ENCODE measurements at places on chromosomes 2 and 18.

DNA sequence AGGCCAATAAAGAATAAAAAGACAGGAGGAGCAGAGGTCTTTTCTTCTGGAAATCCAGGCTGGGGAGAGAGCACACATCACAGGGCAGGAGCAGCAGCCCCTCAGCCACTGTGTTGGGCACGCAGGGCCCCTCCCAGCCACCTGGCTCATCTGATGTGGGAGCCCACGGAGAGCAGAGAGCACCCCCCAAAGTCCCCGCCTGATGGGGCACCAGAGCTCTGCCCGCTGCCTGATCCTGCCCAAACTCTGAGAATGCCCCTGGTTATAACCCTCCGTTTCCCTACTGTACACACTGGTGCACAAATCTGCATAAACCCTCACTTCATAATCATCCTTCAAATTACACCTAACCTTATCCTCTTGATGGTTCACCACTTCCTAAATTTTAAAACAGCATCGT, 111.3 kb downstream of the HDAC4 start:
- no peak for DNase-seq

- no peak for DNase-seq
These were observed 10.9 kb downstream of the ANKRD23 start for GRCh38 chr2:96832754-96833507.

GRCh38 chr2:12721566-12722446, 5.1 kb downstream of the TRIB2 start:
- DNase-seq, result no peak

GRCh38 chr18:2423761-2424160, 147.5 kb downstream of the METTL4 start:
- no peak for DNase-seq

- DNase-seq, result no peak
These were observed 118.3 kb upstream of the DOK6 start for GRCh38 chr18:69282371-69282770.

GRCh38 chr18:7748251-7749007, 181.3 kb downstream of the PTPRM start:
- no peak for DNase-seq

- no peak for DNase-seq
These were observed 7.5 kb downstream of the GALNT1 start for GRCh38 chr18:35588995-35589394.

GRCh38 chr2:42557306-42557705, 11.1 kb upstream of the MTA3 start:
- no peak for DNase-seq

GRCh38 chr2:128720080-128721022, 401.7 kb upstream of the HS6ST1 start:
- no peak for DNase-seq

GRCh38 chr2:62913311-62913710, 137.3 kb upstream of the OTX1 start:
- no peak for DNase-seq

DNA sequence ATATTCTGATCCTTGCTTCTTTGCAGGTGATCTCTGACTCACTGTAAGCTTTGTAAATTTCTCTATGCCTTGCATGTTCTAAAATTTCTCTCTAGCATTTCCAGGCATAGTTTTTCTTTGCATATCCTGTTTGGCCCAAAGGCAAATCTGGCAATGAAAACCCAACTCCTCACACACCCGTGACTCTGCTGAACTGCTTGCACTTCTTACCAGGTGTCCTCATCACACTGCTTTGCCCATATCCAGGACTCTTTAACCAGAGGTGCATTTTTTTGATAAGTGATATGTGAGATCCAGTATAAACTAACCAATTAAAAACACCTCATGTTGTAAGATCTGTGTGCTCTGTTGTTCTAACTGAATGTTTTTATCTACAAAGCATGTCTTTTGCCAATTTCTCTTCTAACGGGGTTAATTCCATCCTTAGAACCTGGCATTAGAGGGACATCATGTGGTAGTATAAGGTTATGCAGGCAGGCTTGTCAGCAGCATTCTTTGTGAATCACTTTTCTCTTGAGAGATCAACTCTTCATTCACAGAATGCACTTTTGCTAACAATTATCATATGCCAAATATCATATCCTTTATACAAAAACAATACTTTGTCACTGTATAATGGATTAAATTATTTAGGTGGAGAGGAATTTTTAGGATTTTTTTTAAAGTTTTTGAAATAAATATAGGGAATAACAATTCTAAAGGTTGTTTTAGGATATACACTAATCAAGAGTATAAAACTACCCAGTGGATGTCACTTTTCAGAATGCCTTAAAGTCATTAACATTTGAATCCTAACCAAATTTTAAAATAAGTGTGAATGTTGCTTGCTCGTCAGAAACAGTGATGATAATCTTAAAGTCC, 20.8 kb upstream of the TMX3 start:
- DNase-seq, result peak; percentile 72

DNA sequence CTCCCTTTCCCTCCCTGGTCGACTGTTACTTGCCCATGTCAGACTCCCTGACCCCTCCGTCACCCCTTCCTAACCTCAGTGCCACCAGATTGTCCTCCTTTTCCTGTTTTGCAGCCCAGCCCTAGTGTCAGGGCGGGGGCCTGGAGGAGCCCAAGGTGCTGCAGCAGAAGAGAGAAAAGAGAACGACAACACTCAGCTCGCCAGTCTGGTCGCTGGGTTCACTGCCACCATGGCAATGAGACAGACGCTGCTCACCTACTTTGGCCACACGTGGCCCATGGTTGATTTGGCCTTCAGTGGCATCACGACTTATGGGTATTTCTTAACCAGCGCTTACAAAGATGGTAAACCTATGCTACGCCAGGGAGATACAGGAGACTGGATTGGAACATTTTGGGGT, 108.4 kb upstream of the RMDN2 start:
- no peak for DNase-seq

- DNase-seq, result no peak
These were observed 46.6 kb upstream of the TBC1D8 start for GRCh38 chr2:101197814-101198213.

GRCh38 chr2:33588232-33588631, 10.9 kb downstream of the FAM98A start:
- DNase-seq, result peak; percentile 74

- DNase-seq, result no peak
These were observed 28.7 kb upstream of the ZEB2 start for GRCh38 chr2:144548532-144549191.

- DNase-seq, result no peak
These were observed 27.3 kb upstream of the SPOPL start for GRCh38 chr2:138474100-138474825.

DNA sequence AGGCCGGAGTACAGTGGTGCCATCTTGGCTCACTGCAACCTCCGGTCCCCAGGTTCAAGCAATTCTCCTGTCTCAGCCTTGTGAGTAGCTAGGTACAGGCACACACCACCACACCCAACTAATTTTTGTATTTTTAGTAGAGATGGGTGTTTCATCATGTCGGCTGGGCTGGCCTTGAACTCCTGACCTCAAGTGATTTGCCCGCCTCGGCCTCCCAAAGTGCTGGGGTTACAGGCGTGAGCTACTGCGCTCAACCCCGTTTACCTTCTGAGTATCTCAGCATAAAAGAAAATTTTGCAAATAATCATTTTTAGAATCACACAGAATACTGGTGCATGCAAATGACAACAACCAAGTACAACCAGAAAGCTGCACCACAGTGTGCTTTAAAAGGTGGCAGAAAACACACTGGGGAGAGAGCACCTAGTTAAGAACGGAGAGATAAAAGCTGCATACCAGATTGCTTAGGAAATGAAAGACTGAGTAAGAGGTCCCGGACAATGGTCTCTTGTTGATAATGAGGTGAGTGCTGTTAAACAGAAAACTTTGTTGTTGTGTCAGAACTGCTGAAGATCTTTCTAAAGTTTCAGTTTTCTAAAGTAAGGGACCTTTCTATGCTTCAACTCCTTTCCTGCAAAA, 189.6 kb downstream of the ACTR3 start:
- DNase-seq, result no peak

DNA sequence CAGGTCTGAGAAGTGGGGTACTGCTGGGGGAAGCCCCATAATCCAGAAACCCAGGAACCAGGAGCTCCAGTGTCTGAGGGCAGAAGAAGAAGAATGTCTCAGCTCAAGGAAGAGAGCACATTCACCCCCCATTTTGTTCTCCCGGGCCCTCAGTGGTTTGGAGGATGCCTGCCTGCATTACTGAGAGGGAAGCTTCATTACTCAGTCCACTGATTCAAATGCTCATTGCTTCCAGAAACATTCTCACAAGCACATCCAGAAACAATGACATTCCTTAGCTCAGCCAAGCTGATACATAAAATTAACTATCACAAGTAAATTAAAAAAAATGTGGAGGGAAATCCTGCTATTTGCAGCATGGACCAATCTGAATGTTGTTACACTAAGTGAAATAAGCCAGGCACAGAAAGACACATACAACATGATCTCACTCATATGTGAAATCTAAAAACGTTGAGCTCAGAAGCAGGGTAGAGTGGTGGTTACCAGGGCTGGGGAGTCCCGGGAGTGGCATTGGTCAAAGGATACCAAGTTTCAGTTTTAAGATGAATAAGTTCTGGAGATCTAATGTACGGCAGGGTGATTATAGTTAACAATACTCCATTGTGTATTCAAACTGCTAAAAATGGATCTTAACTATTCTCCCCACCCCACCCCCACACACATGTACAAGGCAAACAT, 459.3 kb downstream of the GALR1 start:
- DNase-seq, result no peak

DNA sequence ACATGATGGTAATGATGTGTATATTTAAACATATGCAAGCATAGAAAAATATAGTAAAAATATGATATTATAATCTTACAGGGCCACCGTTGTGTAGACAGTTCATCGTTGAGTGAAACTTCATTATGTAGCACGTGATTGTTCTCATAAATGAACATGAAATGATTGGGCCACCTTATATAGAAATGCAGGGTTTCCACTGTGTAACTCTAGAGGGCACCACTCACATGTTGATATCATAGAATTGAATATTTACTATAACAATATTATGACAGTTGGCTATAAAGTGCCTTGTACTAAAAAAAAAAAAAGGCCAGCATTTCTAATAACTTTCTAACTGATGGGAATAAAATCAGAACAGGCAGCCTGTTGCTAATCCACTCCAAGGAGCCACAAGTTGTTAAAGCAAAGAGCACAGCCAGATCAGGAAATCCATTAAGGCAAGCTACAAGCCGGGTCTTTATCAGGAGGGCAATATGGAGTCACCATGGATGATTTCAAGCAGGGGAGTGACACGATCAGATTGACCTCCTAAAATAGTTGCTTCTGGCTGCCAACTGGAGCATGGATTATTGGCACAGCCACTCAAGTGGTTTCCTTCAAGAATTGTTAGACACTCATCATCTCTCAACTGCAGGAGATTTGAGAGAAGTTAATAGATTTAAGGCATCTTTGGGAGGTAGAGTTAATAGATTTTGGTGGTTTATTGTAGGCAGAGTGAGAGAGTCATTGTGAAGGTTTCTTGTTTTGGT, 16.7 kb downstream of the IL1F10 start:
- no peak for DNase-seq

- DNase-seq, result no peak
These were observed 201.7 kb upstream of the MGAT5 start for GRCh38 chr2:134052173-134052572.

DNA sequence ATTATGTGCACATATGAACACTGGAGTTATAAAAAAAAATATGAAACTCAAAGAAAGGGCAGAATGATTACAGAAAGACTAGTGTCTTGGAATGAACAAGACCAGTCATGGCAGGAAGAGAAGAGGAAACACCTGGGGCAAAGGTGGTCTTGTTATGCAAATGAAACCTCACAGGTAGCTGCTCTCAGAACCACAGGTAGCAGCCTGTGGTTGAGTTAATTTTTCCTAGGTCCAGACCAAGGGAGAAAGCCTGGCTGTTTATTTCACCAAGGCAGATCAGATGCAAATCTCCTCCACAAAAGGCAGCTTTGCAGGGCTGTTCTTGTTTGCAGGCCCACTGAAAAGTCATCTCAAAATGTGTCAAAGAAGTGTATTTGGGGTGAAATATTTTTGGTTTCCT, 785.8 kb downstream of the RNF144A start:
- DNase-seq, result no peak

DNA sequence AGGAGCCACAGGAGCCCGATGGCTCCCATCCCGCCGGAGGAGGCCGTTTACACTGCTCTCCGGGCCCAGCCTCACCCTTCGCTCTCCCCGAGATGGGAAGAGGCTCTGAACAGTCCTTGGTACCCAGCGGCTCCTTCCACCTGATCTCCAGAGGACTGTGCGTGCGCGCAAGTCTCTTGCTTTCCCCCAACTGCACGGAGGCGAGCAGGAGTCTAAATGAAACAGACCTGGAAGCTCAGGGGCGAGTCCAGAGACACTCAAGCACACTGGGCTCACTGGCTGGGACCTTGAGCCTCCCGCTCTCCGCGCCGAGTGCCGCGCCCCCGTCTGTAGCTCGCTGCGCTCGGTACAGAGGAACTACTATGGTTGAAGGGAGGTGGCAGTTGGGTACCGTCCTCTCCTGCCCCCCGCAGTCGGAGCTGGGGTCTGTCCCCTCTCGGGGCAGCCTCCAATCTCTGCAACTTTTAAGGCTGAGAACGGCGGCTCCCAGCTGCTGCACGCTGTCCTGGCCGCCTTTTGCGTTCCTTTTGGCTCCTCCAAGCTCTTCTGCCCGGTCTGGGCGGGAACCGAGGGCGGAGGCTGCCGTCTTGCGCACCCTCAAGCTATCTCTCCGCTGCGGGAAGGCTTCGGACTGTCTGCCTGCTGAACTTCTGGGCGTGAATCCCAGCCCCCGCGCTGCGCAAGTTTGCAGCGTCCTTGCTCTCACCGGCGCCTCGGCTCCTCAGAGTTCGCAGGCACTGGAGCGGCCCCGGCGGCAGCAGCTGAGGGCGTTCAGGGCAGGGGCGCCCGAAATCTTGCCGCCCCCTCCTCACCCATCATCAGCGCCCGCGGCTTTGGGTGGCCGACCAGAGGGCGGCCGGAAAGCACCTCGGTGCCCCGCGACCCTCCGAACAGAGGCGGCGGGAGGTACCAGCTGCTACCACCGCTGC, 491 bp downstream of the ALK start:
- DNase-seq, result no peak

GRCh38 chr18:61331051-61331450, 2.2 kb upstream of the CDH20 start:
- DNase-seq, result no peak

GRCh38 chr18:47397671-47398319, 146.3 kb upstream of the SKOR2 start:
- DNase-seq, result no peak

- DNase-seq, result no peak
These were observed 628 bp downstream of the MRPL30 start for GRCh38 chr2:99181624-99182000.

- DNase-seq, result peak; percentile 88
These were observed 71.2 kb downstream of the MAIP1 start for GRCh38 chr2:200026332-200027230.

GRCh38 chr2:181847702-181848101, 43.8 kb upstream of the ITPRID2 start:
- DNase-seq, result no peak
